Endothelial cell (in vitro differentiated cells): ENCODE measurements at places on chromosomes 2 and 18.

GRCh38 chr2:220894069-220894468, 678.0 kb downstream of the EPHA4 start:
- no peak for DNase-seq

GRCh38 chr2:238098901-238099713, 1.0 kb upstream of the ESPNL start:
- DNase-seq: no peak

DNA sequence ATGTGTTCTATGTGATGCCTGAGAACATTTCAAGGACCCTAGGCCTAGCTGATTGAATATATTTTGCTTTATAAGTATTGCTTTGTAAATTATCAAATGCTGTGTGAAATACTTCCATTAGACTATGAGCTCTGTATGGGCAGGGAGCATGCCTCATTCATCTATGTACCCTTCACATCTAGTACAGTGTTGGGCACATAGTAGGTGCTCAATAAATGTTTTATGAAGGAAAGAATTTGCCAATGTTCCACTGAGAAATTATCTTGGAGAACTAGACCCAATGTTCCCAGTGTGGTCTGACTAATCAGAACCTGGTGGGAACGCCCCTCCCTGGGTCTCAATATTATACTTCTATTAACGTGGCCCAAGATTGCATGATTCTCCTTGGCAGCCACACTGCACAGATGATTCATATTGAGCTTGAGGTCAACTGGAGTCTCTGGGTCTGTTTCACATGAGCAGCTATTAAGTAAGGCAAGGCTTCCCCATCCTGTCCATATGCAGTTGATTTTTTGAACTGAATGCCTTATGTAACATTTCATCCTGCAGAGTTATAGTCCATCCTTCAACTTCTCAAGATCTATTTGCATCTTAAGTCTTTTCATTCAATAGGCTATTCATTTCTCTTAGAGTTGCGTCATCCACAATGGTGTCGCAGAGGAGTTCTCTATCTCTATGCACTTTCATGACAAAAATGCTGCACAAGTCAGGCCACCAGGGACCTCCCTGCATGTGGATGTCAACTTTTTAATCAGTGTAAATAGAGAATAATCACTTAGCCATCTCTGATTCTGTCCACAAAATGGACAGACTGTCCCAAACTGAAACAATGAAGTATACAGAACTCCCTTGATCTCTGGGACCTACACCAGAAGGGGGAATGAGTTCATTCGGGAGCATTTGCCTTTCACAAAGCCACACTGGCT, 257.6 kb downstream of the CYP26B1 start:
- DNase-seq: no peak

GRCh38 chr2:24009680-24010476, at the start of gene MFSD2B:
TSS of gene MFSD2B (plus strand) at chr2:24010085. CDS start at chr2:24010097, 12 bp downstream.
- peak; percentile 31 for DNase-seq

- no peak for DNase-seq
Observed at GRCh38 chr2:124325667-124326440, 300.8 kb downstream of the CNTNAP5 start.

GRCh38 chr2:233712611-233713261, at the start of gene UGT1A5:
TSS of gene UGT1A5 (plus strand) at chr2:233712907. CDS start at chr2:233712992, 85 bp downstream.
- no peak for DNase-seq

- no peak for DNase-seq
Observed at GRCh38 chr2:146584316-146584715, 1260.5 kb upstream of the ACVR2A start.

- DNase-seq: no peak
Observed at GRCh38 chr2:122713800-122714199, 958.3 kb downstream of the TSN start.

DNA sequence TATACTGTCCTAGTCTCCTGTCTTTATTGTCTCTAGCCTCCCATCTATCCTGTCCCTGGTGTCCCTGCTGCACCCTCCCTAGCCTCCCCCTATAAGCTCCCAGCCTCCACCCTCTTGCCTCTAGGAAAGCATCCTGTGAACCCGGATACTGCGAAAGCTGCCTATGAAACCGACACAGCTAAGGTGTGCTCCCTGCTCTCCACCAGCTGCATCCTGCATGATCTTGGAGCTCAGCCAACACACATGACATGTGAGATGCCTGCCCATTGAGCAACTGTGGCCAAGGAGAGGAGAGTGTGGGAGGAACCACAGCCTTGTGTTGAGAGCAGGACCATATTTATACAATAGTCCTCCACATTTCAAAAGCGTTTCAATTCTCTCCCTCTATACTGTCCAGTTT, 187.1 kb downstream of the ZBTB7C start:
- DNase-seq: no peak
